ENCODE measurements at places on chromosomes 6 and 20. TPM values are rescaled to one million over a fixed set of nuclear protein-coding genes. Genes with fewer than 3 reads are reported as not detected.

DNA sequence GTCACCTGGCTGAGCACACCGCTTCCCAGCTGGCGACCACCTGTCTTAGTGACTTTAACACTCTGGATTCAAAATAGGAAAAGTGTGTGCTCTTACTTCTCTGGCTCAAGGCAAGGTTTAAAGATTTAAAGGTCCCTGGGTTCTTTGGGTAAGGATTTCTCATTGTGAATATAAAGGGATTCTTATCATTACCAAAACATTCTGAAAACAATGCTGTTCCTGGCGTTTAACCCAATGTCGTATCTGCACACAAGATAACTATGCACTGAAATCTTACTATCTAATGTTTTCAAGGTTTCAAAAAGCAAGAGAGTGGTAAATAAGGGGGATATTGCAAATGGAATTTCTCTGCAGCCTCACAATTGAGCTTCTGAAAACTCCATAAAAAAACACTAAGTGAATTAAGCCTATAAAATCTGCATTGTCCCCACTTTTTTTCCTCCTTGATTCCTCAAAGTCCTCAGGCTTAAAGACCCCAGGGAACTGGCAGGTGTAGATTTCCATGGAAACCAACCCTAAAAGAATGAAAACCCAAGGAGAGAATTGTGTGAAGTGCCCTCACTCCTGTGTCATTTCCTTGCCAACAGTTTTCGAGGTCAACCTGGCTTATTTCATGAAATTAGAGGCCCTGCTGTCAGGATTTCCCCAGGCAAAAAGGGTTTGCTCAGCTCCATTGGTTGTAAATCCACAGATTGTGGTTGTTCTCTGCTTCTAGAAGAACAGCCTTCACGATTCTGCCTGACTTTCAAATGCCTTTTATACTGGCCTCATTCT, 44.0 kb downstream of the BMP2 start:
- no peak overlapping the region for H3K4me3 ChIP-seq
- DNase-seq = no peak
- H3K27ac ChIP-seq = no peak overlapping the region
- no peaks in the 10 kb centered on the region for H3K36me3 ChIP-seq
- no peaks in the 10 kb centered on the region for H3K4me1 ChIP-seq

- no peaks in the 10 kb centered on the region for H3K27me3 ChIP-seq
- no peak overlapping the region for H3K27ac ChIP-seq
- H3K36me3 ChIP-seq = peaks cover 18% of the 10 kb centered on the region
Measured at GRCh38 chr6:3109761-3110160, 8.8 kb upstream of the BPHL start.

DNA sequence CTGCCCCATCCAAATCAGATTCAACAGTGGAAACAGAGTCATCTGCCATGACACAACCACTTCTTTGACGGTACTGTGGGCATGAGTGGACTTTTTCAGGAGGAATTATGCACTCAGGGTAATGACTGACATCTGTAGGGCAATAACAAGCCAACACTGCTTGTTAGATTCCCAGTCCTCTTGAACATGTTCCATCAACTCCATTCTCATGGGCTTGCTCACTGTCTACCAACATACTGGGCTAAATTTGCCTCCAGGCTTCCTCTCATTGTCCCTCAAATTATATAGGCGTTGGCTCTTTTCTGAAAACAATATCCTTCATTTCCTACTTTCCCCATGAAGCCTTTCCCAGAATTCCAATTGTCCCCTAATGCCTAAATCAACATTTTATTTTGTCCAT, 43.1 kb downstream of the ANKEF1 start:
- H3K4me1 ChIP-seq = peaks cover 19% of the 10 kb centered on the region
- DNase-seq = no peak
- H3K27ac ChIP-seq = no peak overlapping the region
- H3K36me3 ChIP-seq = no peaks in the 10 kb centered on the region

The IMPG1 gene
- total RNA-seq = not detected

The BEND6 gene
- total RNA-seq = 12.6 TPM

- DNase-seq = peak; percentile 18
- H3K4me3 ChIP-seq = no peak overlapping the region
- H3K27ac ChIP-seq = no peak overlapping the region
- H3K36me3 ChIP-seq = no peaks in the 10 kb centered on the region
- H3K4me1 ChIP-seq = peaks cover 6% of the 10 kb centered on the region
Measured at GRCh38 chr20:25579081-25579770, 6.1 kb downstream of the NINL start.

DNA sequence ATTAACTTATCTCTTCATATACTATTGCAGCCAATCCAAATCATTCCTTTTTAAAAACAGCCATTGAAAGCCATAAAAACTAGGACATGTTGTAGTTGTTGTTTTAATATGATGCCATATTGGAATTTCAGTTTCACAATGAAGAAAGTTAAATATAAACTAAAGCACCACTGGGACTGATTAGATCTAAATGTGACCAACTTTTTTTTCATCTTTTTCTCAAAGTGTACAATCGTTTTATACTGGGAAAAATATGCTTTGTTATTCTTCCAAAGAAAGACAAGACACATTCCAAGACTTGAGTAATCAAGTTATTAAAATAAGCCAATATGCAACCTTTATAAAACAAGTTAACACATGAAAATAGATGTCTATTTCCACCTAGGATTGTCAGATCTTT, 68.5 kb downstream of the THEMIS start:
- DNase-seq = no peak
- H3K27me3 ChIP-seq = no peaks in the 10 kb centered on the region
- no peak overlapping the region for H3K4me3 ChIP-seq

The CST7 gene
- total RNA-seq = not detected

The AVP gene
- not detected for total RNA-seq

- H3K4me3 ChIP-seq = no peak overlapping the region
- H3K27ac ChIP-seq = no peak overlapping the region
- peaks cover 7% of the 10 kb centered on the region for H3K4me1 ChIP-seq
- no peaks in the 10 kb centered on the region for H3K27me3 ChIP-seq
Measured at GRCh38 chr6:21912151-21912832, 318.7 kb downstream of the SOX4 start.

DNA sequence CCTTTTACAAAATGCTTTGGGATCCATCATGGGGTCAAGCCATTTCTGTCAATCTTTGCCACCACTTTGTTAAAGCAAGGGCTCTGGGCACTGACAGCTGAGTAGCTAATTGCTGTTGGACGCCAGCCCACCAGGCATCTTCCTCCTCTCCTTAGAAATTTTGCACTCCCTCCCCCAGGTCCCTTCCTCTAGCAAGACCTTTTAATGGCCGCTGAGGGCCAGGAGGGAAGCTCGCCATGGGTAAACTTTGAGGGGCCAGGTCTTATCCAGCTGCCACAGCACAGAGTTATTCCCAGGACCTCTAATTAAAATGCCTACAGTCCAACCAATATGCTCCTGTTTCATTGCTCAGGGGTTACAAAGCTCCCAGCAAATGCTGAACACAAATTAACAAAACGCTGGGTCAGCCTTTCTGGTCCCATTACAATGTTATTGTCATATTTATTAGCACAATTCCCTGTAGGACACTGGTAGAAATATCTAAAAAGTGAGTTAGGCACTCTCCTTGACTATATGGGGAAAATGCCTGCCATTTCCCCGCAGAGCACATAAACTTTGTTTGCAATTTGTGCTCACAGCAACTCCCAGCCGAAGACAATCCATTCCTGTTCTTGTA, 16.8 kb downstream of the SCML4 start:
- H3K4me3 ChIP-seq = no peak overlapping the region
- no peak overlapping the region for H3K27ac ChIP-seq
- peaks cover 10% of the 10 kb centered on the region for H3K27me3 ChIP-seq
- no peak for DNase-seq
- H3K36me3 ChIP-seq = no peaks in the 10 kb centered on the region

DNA sequence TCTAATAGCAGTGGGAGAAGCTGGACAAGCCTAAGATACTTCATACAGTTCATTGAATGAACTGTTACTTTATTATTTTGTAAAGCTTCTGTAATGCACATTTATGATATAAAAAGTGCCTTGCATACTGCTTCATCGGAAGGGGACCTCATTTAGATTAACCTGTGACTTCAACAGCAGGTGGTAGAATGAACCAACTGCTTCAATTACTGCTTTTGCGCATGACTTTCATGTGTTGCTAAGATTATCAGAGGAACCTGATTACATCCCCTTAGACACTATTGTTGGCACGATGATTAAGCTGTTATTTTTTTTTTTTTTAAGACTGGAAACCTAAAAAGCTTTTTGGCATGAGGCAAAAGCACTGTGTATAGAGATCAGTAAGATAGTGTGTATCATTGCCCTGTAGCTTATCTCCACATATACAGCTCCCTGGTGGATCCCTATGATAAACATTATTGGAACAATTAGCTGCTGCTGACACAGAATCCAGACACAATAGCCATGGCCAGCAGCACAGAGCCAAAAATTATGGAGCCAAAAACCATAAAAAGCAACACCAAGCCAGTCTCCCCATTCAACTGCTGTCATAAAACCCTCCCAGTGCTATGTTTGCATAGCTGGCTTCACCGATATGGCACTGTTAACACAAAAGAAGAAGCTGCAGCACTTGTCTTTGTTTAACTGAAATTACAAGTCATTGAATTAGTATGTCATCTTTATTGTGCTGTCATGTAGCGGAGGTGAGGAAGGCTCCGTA, 731.6 kb upstream of the MMS22L start:
- H3K27me3 ChIP-seq = no peaks in the 10 kb centered on the region
- H3K4me1 ChIP-seq = no peaks in the 10 kb centered on the region
- DNase-seq = no peak
- H3K36me3 ChIP-seq = no peaks in the 10 kb centered on the region

The ADGRG6 gene
- 49.9 TPM for total RNA-seq

DNA sequence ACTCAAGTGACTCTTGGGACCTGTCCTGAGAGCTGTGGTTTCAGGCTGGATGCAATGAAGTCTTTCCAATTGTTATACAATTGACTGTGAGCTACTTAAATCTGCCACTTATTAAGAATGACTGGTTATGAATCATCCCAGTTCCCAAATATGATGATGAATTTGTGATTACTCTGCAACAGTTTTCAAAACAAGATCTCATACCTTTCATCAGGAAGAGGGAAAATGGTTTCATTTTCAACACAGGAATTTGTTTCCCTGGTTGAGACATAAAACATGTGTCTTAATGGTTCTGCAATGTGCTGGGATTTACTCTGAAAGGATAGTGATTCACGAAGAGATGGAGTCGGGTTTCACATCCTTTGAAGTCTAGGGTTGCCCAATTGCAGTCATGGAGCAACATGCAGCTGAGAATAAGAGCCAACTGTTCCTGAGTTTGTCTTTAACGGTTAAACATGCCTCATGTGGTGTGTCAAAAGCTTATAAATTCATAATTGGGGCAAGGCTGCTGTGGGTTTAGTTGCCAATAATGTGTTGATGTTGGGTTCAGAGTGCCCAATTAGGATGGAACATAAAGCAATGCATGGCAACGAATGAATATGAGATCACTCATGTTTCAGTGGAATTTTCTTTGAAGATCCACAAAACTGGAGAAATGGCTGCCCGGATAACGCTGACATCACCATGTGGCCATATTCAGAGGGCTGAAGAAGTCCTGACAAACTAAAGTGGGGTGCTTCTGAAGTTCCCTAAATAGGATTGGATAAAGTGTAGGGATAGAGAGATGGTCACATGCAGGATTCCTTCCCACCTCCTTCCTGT, 41.0 kb downstream of the CYP24A1 start:
- no peak overlapping the region for H3K4me3 ChIP-seq
- no peaks in the 10 kb centered on the region for H3K27me3 ChIP-seq
- peaks cover 13% of the 10 kb centered on the region for H3K4me1 ChIP-seq
- H3K36me3 ChIP-seq = no peaks in the 10 kb centered on the region

The GSTA1 gene
- under 0.01 TPM for total RNA-seq

The CYP21A2 gene
- not detected for total RNA-seq

GRCh38 chr6:118789419-118789818, 104.5 kb upstream of the ASF1A start:
- H3K4me1 ChIP-seq = no peaks in the 10 kb centered on the region
- no peaks in the 10 kb centered on the region for H3K36me3 ChIP-seq
- no peak for DNase-seq

GRCh38 chr6:15522026-15522425, 140.8 kb downstream of the DTNBP1 start:
- peaks cover 8% of the 10 kb centered on the region for H3K36me3 ChIP-seq
- H3K4me1 ChIP-seq = no peaks in the 10 kb centered on the region
- no peak overlapping the region for H3K4me3 ChIP-seq
- no peaks in the 10 kb centered on the region for H3K27me3 ChIP-seq

- H3K4me3 ChIP-seq = no peak overlapping the region
- no peaks in the 10 kb centered on the region for H3K4me1 ChIP-seq
- H3K27ac ChIP-seq = no peak overlapping the region
- H3K27me3 ChIP-seq = no peaks in the 10 kb centered on the region
Measured at GRCh38 chr6:167130008-167130677, 7.2 kb downstream of the CCR6 start.

DNA sequence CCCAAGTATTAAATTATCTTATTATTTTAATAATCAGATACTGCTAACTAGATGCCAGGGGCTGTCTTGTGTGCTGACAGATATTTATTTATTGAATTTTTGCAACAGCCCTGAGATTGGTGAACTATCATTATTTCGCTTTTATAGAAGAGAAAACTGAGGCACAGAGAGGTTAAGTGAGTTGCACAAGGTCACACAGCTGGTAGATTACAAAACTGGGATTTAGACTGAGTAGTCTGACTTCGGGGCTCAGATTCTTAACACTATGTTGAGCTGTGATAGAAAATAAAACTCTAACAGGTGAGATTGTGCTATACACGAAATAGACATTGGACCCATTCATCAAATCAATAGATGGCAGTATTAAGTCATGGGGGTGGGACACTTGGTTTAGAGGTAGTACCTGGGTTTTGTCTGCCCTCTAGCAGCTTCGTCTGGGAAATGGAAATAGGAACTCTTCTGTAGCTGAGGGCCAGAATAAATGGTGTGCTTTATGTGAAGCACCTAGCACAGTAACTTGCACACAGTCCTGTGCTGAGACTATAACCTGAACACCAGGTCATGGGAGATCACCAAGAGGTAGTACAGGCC, 113.4 kb downstream of the B3GAT2 start:
- no peak overlapping the region for H3K4me3 ChIP-seq
- H3K27me3 ChIP-seq = no peaks in the 10 kb centered on the region
- no peaks in the 10 kb centered on the region for H3K4me1 ChIP-seq
- DNase-seq = no peak
- no peaks in the 10 kb centered on the region for H3K36me3 ChIP-seq

GRCh38 chr6:105400501-105400900, 2.4 kb downstream of the PREP start:
- peaks cover 2% of the 10 kb centered on the region for H3K4me1 ChIP-seq
- no peak overlapping the region for H3K4me3 ChIP-seq
- H3K27me3 ChIP-seq = no peaks in the 10 kb centered on the region
- no peak overlapping the region for H3K27ac ChIP-seq
- peaks cover 2% of the 10 kb centered on the region for H3K36me3 ChIP-seq
- peak; percentile 8 for DNase-seq

- DNase-seq = no peak
- no peak overlapping the region for H3K27ac ChIP-seq
- no peak overlapping the region for H3K4me3 ChIP-seq
- H3K36me3 ChIP-seq = no peaks in the 10 kb centered on the region
- no peaks in the 10 kb centered on the region for H3K27me3 ChIP-seq
Measured at GRCh38 chr6:170003027-170003426, 251.6 kb downstream of the ERMARD start.

DNA sequence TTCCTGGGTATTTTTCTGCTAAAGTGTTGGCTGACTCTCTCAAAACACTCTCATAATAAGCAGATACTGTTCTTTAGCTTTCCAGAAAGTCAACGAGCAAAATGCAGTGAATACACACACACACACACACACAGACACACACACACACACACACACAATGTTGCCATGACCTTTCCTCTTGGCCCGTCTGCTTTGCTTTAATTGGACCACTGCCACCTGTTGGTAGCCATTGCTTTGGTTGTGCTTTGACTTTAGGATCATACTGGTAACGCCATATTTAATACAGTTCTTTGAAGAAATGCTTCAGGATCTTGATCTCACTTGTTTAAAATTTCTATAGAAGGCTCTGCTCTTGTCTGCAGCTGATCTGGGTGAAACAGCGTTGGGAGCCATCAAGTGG, 4.4 kb downstream of the FIG4 start:
- no peaks in the 10 kb centered on the region for H3K36me3 ChIP-seq
- no peak overlapping the region for H3K27ac ChIP-seq
- DNase-seq = no peak

The LPA gene
- not detected for total RNA-seq
